ENCODE measurements at places on chromosomes 12 and 14.

GRCh38 chr12:57224973-57225679 is 4.4 kb upstream of the SHMT2 start:
- DNase-seq, result no peak

- peak; percentile 90 for DNase-seq
These were observed 799 bp downstream of the SLC38A6 start for GRCh38 chr14:60981633-60982455.

- no peak for DNase-seq
These were observed 857.1 kb downstream of the AACS start for GRCh38 chr12:125922330-125922729.

DNA sequence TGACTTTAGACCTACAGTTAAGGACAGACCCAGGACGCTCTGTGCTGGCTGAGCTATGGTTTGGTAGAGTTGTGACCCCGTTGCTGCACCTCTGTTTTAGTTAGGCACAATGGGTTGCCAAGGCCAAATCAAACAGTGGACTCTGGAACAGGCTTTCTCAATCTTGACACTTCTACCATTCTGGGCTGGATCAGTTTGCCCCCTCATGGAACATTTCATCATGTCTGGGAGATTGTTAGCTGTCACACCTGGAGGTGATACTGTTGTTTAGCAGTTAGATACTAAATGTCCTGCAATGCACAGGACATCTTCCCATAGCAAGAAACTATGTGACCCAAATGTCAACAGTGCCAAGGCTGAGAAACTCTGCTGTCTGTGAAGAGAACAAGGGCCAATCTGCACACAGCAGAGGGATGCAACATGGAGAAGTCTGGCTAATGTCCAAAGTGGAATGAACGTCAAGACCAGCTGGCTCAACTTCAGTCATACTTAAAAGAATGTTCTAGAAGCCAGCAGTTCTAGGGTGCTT is 65.6 kb upstream of the DICER1 start:
- no peak for DNase-seq

GRCh38 chr12:23813206-23813605 is 136.3 kb downstream of the SOX5 start:
- DNase-seq, result no peak

DNA sequence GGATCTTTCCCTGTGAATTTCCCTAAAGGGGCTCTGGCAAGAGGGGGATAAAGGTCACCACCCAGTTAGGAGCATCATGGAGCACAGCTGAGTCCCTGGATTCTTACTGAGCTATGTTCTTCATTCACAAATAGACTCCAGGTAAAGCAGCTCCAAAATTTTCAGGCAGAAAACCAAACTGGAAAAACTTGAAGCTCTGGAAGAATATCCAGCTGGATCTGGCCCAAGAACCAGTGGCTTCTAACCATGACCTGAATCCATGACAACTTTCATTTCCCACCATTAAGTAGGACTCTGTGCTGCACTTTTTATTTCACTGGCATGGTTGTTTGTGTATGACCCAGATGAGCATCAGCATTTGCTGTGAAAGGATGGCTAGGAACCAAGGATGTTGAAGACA is 180.4 kb upstream of the FKBP4 start:
- DNase-seq, result no peak

- DNase-seq, result no peak
These were observed 51.8 kb downstream of the GLT1D1 start for GRCh38 chr12:128905003-128905544.

DNA sequence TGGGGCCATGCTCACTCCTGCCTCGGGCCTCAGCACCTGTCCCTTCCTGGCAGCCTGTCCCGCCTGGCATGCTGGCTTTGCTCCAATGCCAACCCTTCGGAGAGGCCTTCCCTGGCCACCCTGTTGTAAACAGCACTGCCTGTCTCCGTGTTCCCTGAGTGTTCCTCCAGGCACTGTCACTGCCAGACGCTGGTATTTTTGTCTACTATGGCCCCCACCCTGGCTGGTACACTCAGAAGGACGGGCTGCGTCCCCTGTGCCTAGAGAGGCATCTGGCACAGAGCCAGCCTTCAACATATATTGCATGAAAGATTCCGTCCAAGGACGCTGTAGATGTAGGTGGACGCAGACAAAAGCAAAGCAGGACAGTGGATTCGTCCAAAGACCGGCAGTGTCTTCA is 2.7 kb upstream of the ASPG start:
- DNase-seq, result no peak

- no peak for DNase-seq
These were observed 55.2 kb downstream of the WDR20 start for GRCh38 chr14:102194856-102195255.

DNA sequence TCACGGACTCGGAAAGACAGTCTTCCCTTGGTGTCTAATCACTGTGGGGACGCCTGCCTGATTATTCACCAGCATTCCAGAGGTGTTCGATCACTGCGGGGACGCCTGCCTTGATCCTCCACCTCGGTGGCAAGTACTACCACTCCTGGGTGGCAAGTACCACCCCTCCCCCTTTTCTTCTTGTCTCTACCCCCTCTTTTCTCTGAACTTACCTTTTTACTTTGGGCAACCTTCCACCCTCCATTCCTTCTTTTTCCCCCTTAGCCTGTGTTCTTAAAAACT is 12.0 kb upstream of the LGMN start:
- no peak for DNase-seq

DNA sequence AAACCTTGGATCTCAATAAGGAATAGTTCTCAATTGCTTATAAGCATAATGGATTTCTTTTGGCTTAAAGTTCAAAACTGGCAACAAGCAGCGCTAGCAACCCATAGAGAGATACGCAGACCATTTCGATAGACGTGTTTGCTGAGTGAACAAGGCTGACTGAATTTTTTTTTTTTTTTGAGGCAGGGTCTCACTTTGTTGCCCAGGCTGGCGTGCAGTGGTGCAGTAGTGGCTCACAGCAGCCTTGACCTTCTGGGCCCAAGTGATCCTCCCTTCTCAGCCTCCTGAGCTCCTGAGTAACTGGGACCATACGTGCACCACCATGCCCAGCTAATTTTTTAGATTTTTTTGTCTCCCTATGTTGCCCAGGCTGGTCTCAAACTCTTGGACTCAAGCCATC is 1.4 kb upstream of the AKAP5 start:
- DNase-seq, result no peak

DNA sequence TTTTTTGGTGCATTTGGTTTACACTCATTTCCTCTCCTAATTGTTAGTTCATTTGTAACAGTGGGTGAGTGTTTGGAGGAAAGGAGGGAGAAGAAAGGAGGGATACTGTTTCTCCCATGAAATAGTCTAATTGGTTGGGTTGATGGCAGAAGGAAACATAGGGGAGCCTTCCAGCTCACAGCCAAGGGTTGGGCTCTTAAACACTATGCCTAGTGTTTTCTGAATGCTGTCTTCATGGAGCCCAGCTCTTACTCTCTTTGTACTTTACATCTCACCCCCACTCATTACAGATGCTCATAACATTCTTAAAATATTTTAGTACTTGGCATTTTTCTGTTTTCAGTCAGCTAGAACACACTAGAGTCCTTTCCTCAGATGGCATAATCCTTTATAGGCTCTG is 38.2 kb downstream of the BAZ2A start:
- DNase-seq, result no peak

DNA sequence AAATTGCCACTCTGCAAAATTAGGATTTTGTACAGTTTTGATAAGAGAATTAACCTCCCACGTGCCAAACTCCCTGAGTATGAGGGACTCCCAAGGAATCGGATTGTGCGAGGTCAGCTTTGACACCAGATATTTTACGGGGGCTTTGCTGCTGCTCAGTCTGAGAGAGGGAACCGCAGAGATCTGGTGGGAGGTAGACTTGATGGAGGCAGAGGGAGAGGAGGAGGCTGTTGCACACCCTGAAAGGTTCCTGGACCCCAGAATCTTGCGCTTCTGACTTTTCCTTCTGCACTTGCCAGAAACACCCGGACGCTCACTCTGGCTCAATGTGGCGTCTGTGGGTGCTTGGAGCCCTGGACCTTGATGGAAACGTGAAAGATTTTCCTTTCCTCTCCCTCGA is 83.9 kb downstream of the PAPOLA start:
- DNase-seq, result no peak

DNA sequence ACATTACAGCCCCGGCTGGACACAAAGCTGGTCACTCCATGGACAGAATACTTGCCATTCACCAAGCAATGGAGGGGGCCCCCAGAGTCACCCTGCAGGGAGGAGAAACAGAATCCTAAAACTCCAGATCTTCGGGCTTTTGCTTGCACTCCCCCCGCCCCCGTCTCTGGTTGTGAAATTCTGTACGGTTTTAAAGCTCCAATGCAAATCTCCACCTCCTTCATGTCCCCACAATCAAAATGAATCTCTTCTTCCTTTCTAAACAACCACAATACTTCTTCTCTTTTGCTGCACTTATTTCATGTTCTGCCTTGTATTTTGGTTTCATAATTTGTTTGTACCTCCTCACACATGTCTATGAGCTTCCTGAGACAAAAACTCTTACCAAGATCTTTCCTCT is 5.8 kb upstream of the BIN2 start:
- DNase-seq, result no peak

- no peak for DNase-seq
These were observed 103.6 kb downstream of the NTF3 start for GRCh38 chr12:5535541-5535940.

- peak; percentile 86 for DNase-seq
These were observed 11.5 kb downstream of the RITA1 start for GRCh38 chr12:113196990-113197389.

DNA sequence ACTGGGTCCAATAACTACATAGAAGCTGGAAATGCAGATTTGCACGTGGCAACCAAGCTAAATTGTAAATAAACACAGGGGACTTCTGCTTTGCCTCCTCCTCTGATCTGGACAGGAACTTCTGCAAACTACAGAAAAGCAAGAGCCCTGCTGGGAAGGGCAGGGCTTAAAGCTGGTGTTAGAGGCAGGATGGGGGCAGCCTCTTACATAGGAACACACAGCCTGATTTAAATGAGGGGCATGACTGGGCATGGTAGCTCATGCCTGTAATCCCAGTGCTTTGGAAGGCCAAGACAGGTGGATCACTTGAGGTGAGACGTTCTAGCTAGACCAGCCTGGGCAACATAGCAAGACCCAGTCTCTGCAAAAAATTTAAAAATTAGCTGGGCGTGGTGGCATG is 46.7 kb downstream of the ERH start:
- no peak for DNase-seq

DNA sequence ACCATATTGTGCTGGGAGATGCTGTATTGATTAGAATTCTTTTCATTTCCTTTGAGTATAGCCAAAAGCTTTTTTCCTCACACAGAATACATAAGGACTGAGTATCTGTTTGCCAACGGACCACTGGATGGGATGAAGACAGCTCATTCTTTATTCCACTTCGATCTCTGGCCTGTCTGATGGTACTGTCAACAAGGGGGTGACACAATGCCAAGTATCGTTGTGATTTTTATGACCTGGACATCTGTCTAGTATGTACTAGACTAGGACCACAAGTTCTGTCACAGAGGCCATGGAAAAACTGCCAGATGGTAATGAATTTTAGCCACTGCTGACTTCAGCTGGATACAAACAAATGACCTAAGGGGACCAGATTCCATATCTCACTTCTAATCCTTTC is 502.7 kb downstream of the SOX5 start:
- DNase-seq, result no peak

DNA sequence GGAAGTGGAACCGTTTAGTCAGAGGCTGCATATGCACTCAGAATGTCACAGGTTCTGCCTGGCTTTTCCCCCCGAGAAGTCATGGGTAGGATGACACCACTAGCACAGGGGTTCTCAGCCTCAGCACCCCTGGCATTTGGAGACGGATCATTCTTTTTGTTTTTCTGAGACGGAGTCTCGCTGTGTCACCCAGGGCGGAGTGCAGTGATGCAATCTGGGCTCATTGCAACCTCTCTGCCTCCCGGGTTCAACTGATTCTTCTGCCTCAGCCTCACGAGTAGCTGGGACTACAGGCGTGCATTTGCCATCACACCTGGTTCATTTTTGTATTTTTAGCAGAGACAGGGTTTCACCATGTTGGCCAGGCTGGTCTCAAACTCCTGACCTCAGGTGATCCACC is 28.1 kb downstream of the BCL7A start:
- no peak for DNase-seq

- DNase-seq, result no peak
These were observed 191.3 kb downstream of the ANO6 start for GRCh38 chr12:45406988-45407850.

- no peak for DNase-seq
These were observed 400.7 kb downstream of the NUAK1 start for GRCh38 chr12:105738051-105738450.

GRCh38 chr12:23421556-23421955 is 527.9 kb downstream of the SOX5 start:
- DNase-seq, result no peak

DNA sequence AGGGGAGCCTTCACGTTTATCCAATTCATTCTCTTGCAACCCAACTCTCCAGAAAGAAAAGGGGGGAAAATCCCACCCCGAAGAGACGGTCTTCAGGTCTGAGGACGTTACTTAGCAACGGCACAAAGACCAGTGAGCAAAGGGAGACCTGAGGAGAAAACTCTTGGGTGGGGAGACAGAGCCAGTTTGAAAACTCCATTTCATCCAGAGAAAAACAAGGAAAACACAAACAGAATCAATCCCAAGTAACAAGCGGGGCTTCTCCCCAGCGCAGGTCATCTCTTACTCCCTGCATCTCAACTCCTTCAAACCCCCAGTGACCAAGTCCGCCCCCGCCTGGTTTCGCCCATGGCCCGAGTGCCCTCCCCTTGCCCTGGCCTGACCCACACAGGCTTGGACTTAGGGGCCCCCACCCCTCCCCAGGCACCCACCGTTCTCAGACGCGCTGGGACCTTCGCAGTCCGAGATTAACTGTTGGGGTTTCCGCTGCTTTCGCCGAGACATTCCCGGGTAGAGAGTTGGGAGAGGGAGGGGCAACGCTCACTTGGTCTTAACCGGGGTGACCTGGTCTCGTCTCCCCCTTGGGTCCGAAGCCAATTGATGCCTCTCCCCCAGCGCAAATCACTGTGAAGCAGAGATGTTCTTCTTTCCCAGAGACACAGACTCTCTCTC is 10.4 kb upstream of the SALL2 start:
- no peak for DNase-seq

DNA sequence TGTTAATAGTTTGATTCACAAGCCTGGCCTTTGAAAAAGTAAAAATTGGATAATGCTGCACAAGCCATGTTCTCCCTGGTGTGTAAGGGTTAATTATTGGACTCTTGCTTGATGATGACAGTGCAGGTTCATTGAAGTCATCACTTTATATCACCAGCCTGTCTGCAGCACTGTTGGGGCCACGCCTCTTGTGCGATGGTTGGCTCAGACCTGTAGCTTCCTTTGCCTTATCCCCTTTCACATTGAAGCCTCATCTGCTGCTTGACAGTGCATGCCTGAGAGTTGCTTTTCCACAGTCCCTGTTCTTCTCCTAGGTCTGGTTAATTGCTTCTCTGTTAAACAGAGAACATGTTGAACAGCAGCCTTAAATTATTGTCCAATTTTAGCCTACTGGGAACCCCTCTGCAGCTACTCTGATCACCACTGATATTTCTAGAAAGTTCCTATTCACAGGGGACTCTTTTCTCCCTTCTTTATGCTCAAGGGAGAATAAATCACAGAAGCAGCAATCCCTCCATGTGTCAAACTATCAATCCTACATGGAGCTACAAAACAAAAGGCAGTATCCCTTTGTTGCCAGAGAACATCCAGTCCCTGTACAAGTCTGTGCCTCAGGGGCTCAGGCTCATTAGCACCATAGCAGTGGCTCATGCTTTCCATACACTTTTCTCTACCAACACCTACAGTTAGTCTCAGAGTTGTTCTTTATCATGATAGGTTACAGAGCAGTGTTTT is 322.1 kb downstream of the RGS6 start:
- DNase-seq, result no peak
